ENCODE measurements at places on chromosomes 5 and 9.
A peak's percentile ranks its signal among the peaks of the same experiment; 100 is the strongest.

DNA sequence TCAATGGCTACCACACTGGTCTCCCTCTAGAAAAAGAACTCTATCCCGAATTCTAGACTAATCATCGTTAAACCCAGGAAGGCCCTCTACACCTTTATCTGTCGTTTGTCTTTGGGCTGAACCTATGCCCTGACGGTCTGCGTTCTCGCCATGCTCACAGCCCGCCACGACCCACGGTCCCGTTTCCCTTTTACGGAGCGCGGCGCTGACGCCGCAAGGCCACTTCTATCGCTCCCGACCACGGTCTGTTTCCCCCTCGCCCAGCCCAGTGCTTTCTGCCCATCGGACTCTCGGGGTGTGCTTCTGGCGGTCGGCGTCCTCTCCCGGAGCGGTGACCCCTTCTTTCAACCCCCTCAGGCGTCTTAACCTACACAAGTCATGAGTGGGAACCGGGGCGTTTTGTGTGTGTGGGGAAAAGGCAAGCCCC is 974 bp downstream of the C9orf40 start:
- DNase-seq, result peak; percentile 28

- peak; percentile 99 for DNase-seq
These were observed 35.5 kb downstream of the OLFML2A start for GRCh38 chr9:124812441-124812876.

DNA sequence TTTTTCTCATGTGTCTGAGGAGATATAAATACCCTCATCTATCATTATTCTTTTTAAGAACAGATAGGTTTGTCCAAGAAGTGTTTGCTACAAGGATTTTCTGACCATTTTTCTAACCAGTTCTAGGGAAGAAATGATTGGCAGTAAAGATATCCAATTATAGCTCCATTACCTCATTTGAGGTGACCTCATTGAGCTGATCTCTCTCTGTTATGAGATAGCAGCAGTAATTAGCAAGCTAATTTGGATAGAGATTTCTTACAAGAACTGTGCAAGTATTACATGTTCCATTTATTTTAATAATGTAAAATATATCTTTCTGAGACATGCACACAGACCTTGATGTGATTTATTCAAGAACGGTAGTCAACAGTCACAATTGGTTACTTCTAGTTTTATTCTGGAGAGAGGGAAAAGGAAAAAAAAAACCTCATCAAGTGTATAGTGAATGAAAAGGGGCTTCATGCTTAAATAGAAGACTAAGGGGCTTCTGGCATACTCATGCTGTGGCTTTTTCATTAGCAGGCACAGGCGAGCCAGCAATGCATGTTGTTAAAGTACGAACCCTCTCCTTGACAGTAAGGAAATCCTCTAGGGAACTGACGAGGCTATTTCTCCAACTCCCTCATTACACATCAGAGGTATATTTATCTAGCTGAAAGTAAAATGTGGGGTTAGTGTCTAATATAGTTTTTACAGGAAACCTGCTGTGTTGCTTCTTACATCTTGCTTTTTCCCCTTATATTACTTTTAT is 127.3 kb downstream of the NUDT12 start:
- no peak for DNase-seq

GRCh38 chr9:7965063-7965462 is 165.5 kb upstream of the DMAC1 start:
- no peak for DNase-seq

- no peak for DNase-seq
These were observed 309.8 kb downstream of the TRPM3 start for GRCh38 chr9:70811638-70812037.

- no peak for DNase-seq
These were observed 118.1 kb upstream of the NFIL3 start for GRCh38 chr9:91541734-91542133.

GRCh38 chr5:2697041-2697440 is 54.4 kb downstream of the IRX2 start:
- no peak for DNase-seq

DNA sequence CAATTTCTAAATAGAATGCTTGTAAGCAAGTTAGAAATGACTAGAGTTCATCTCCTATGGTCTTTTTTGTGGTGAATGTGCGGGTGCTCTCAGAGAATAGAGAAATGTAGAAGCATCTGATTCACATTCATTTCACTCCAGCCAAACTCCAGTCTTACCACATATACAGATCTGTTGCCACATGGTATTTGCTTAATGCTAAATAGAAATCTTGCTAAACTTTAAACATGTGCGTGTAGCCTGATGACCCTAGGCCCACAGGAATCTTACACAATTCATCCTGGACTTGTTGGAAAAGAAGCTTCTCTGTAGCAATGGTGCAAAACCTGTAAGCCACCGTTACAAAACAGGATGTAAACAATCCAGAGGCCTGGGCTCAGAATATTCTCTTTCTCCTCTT is 135.2 kb downstream of the PCSK1 start:
- peak; percentile 99 for DNase-seq

- no peak for DNase-seq
These were observed 381.8 kb downstream of the MLLT3 start for GRCh38 chr9:20240498-20240897.

GRCh38 chr9:124330011-124330697 is 72.4 kb downstream of the NEK6 start:
- DNase-seq, result no peak

- DNase-seq, result no peak
These were observed 84.7 kb downstream of the IQGAP2 start for GRCh38 chr5:76487821-76488220.

GRCh38 chr5:179333796-179334761 is 11.2 kb downstream of the ADAMTS2 start:
- DNase-seq, result no peak

- no peak for DNase-seq
These were observed 100.4 kb downstream of the MEF2C start for GRCh38 chr5:88782571-88782970.

DNA sequence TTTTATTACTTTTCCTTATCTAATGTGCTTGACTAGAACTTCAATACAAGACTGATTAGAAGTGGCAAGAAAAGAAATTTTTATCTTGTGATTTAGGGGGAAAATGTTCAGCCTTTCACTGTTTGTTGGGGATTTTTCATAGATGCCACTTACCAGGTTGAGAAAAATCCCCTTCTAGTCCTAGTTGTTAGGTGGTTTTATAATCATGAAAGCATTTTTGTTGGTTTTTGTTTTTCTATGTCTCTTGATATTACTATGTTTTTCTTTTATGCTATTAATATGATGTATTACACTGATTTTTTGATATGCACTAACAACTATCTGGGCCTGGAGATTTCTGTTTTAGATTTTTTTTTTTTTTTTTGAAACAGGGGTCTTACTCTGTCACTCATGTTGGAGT is 134.0 kb downstream of the PARP8 start:
- no peak for DNase-seq

- no peak for DNase-seq
These were observed at the start of gene OR1B1 for GRCh38 chr9:122657527-122657926. Gene OR1B1, minus strand, starts transcription at chr9:122657627.

DNA sequence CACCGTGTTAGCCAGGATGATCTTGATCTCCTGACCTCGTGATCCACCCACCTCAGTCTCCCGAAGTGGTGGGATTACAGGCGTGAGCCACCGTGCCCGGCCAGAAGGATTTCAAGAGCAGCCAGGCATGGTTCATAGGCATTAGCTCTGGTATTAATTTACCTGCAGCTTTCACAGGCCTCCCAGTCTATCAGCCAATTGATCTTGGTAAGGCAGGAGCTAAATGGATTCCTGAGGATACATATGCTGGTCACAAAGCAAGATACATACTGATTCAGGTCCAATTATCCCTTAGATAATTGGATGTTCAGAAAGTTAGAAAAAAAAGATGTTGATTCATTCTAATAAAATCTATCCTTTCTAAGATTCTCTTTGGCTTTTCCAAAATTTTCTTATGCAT is 487.1 kb downstream of the TLE1 start:
- DNase-seq, result no peak

DNA sequence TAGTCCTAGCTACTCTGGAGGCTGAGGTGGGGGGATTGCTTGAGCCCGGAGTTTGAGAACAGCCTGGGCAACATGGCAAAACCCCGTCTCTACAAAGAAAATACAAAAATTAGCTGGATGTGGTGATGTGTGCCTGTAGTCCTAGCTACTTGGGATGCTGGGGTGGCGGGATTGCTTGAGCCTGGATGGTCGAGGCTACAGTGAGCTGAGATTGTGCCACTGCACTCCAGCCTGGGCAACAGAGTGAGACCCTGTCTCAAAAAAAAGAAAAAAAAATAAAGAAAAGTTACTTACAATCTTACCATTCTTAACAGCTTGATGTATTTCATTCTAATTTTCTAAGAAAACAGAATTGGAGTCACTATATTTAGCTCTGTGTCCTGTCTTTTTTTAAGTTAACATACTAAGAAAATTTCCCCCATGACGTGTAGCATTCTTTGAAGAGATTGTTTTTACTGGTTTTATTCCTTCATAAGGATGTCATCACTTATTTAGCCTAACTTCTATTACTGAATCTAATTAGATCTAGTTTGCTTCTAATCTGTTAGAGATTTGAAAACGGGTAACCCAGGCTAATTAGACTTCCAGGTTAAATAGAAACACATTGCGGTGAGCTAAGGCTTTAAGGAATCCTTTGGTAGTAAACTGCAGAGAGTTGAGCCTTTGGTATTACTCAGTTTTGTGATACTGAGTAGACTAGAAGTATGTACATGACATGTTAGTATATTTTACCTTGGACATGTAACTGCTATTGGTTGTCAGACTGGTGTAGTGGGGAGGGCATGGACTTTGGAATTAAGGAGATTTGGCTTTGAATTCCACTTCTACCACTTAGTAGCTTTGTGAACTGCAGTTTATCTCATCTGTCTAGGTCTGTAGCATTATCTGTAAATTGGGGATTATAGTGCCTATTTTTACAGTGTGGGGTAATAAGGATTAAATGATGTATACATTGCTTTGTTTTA is 24.0 kb downstream of the HSPA4 start:
- DNase-seq, result peak; percentile 17

GRCh38 chr5:23269981-23270380 is 237.4 kb upstream of the PRDM9 start:
- DNase-seq, result peak; percentile 21

DNA sequence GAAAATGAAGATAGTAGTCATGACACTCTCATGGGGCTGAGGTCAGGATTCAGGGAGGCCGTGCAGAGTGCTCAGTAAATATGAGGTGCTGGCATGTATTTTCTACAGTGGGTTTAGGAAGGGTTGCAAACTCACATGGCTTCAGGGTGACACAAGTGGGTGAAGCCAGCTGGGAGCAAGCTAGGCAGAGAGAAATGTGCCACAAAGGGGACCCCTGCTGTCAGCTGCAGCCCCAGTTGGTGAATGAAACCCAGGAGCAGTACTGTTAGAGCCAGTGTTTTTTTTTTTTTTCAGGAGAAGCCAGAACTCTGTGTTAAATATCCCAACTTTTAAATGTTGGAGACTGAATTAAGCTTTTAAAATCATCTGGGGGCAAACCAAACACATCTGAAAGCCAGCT is 75.3 kb downstream of the INSYN2B start:
- DNase-seq, result no peak

DNA sequence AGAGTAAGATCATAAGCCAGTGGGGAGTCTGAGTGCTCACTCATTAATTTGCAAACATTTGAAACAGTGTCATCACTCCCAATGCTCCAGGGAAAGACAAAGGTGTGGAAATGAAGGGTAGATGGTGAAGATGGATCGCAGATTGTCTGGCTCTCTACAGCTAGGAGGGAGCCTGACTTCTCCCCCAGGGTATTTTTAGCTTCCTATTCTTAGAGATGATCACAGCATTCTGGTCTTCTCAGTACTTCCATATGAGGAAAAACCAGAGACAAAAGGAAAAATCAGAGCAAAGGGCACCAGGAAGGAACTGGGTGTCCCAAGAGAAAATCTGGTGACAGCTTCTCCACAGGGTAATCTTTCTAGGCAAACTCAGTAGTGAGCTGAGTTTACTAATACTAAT is 401.9 kb upstream of the GRIA1 start:
- no peak for DNase-seq

DNA sequence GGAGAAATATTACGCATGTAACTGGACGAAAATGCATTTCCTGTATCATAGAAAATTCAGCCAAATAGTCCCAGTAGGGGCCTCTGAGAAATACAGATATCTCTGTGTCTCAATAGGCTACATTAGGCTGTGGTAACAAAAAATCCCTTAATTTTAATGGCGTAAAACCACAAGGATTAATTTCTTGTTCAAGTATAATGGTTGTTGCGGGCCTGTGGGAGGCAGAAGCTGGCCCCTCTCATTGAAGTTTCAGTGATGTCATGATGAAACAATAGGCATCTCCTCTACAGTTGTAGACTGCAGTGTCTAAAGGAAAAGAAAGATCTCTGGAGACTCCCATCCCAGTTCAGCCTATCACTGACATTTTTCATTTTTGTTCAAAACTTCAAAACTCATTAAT is 1625.6 kb upstream of the C9orf72 start:
- no peak for DNase-seq

GRCh38 chr5:131379723-131380122 is 115.9 kb downstream of the CDC42SE2 start:
- DNase-seq, result peak; percentile 92

DNA sequence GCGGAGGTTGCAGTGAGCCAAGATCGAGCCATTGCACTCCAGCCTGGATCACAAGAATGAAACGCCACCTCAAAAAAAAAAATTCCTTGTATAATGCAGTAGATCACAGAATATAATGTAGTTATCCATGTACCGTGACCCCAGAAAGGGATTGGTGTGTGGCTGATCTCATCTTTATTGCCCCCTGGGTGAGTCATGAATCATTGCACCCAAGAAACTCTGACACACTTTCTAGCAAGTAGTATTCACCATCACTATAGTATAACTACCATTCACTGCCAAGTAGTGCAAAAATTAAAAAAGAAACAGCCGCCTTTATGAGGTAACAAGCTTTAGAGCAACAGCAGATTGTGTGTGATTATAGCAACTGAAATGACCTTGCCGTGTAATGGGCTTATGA is 23.7 kb upstream of the ANKH start:
- DNase-seq, result peak; percentile 13

DNA sequence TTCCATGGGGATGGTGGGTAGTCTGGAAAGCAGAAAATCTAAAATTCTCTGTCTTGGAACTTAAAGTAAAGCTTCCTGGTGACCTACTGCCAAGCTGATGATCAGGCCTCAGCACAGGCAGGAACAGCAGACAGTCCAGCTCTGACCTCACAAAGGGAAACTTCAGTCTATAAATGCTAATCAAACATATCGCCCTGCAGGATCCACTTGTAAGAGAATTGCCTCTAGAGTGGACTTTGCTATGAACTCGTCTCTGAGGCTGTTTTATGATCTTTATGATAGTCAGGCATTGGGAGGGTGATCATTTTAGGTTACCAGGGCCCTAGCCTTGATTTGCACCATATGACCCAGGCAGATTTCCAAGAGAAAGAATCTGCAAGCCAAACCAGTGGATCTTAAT is 67.6 kb upstream of the SELENOP start:
- no peak for DNase-seq
